Left renal cortex interstitium (tissue), 4 donors: ENCODE measurements at places on chromosomes 5 and 9. TPM values are rescaled to one million over a fixed set of nuclear protein-coding genes. Genes with fewer than 3 reads are reported as not detected.

Gene IL5
- 0.62 TPM for polyA plus RNA-seq

Gene INIP
- 34.8 TPM for polyA plus RNA-seq

Gene GRXCR2
- polyA plus RNA-seq: 0.08 TPM

Gene CCNI2
- 3.7 TPM for polyA plus RNA-seq

Gene GABRP
- 1.0 TPM for polyA plus RNA-seq

Gene HACD4
- polyA plus RNA-seq: 3.2 TPM

Gene KLF9
- 6.7 TPM for polyA plus RNA-seq

Gene PALM2AKAP2
- 9.8 TPM for polyA plus RNA-seq

DNA sequence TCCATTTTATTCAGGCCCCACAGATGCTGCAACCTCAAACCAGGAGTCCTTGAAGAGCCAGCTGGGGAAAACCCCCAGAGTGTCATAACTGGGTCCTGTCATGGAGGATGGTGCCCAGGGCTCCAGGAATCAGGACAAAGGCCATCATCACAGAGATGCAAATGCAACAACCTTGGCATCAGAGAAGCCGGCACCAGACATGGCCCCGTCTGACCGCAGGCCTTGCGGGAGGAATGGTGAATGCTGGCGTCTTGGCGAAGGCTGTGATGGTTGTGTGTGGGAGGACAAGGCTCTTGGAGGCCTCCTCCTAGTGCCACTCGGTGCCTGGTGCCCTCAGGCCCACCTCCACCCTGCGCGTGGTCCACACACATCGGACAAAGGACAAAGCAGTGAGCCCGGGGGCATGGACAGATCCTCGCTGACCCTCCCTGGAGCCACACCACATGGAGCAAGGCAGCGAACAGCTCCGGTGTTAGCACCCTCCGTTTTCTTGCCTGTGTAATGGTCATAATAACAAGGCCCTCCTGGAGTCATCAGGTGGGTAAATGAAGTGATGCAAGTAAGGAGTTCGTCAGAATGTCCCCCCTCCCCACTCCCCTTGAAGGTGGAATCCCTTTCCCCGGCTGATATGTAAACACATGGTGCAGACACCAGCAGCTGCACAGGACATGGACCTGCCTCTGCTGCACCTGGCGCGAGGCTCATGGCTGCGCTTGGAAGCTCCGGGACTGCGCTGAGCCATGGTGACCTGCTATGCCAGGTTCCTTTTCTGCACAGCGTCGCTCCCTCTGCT, 380.7 kb downstream of the IRX2 start:
- no peak for DNase-seq

DNA sequence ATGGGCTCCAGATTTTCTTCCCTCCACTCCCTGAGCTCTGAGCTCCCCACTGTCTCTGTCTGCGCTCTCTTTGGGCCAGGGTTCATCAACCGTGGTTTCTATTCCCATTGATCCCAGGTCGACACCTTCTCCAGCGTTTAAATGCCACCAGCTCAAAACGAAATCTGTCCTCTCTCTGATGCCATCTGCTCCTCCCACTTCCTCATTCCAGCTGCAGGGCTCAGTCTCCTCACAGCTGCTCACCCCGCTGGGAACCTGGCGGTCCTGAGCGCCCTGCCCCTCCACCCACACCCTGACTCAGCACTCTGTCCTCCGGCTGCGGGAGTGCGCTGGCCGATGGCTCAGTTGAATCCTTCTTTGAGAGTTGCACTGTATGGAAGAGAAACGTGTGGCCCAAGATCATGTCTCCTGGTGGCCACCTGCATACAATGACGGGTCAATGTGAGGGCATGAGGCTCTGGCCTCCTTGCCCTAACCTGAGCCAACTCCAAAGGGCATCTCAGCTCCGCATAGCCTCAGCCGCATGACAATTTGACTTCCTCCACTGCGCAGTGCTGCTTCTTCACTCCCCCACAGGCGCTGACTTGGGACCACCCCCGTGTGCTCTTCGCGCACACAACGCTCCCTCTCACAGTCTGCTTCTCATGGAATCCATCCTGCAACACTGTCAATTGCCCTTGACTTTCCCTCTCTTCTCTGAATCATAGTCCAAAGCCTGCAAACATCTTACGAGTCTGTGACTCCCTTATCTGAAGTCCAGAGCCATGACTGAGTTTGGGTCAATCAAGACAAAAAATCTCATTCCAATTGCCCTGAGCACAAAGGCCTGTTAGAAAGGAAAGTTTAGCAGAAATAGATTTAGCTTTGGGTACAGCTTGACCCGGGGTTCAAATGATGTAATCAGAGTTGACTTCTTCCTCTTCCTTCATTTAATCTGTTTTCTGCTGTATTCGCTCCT, 82.4 kb downstream of the PTCH1 start:
- DNase-seq: no peak

GRCh38 chr5:74851684-74852353, 14.4 kb downstream of the FAM169A start:
- DNase-seq: no peak

DNA sequence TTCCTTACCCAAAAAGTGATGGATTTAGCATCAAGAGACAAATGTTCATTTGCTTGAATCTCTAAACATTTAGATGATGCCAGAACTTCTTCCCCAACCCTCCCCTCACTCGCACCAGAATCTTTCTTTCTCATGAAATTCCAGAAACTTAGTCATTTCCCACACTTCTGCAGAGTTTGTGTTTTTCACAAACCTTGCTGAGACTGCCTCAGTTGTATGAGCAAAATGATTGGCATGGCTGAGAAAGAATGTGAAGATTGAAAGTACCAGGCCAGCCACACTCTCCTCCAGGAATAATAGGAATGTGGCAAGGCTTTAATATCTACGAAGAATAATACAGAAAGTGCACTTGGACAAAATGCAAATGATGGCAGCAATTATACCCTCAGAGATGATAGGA, 428.3 kb upstream of the CDH6 start:
- no peak for DNase-seq

DNA sequence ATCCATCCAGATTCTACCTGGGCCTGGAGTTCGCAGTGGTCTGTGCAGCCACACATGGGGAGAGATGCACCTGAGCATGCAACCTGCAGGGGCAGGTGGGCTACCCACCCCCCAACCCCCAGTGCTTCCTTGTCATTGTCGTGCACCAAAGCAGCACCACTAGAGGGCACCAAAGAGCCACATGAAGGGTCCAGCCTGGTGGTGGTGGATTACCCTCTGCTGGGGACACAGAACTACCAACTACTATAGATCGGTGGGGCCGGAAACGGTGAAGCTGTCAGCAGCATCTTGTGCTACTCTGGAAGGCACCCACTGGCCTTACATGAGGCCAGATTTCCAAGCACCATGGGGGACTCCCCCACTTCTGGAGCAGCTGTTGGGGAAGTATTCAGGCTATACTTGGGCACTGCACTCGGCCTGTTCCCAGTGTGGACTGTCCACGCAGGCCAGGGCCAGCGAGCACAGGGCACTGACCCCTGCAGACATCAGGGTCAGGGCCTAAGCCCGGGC, 60.2 kb upstream of the TBC1D2 start:
- DNase-seq: peak; percentile 72

DNA sequence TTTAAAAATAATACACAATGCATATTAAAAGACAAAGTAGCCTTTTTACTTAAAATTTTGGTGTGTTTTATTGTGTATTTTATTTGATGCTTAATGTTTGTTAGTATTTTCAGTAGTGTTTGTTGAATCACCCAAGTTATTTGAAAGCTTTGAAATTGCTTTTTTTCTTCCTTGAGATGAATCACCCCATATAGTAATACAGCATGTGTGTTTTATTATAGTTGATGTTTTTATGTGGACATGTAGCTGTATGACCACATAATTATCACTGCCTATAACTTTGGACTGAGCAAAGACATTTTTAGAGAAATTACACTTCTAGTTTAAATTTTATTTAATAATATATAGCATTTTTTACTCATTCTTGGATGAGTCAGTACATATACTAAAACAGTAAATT, 18.0 kb downstream of the FAM174A start:
- no peak for DNase-seq

DNA sequence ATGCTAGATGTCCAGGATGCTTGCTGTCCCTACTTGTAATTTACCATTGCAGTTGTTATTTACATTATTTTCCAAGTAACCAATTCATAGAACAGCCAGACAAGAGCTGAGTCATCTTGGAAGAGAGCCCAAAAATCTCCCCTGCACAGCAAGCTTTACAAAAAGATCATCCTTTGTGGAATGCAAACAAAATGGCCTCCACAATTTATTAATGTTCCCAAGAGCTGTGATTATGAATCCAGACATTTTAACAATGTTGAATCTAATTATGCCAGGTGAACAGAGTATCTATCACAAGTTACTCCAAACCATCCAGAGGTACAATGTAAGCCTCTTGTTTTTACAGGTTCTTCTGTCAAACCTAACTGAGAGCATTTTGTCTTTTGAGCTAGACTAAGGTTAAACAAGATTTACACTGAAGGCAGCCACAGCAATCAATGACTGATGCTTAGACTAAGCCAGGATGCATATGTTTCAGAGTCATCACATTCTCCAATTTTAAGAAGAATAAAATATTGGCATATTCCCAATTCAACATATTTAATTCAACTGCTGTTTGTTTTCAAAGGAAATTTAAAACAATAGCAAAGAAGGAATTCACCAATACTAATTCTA, 95.3 kb upstream of the SLC12A2 start:
- DNase-seq: no peak

GRCh38 chr5:67202828-67203227, 6.2 kb upstream of the CD180 start:
- no peak for DNase-seq

DNA sequence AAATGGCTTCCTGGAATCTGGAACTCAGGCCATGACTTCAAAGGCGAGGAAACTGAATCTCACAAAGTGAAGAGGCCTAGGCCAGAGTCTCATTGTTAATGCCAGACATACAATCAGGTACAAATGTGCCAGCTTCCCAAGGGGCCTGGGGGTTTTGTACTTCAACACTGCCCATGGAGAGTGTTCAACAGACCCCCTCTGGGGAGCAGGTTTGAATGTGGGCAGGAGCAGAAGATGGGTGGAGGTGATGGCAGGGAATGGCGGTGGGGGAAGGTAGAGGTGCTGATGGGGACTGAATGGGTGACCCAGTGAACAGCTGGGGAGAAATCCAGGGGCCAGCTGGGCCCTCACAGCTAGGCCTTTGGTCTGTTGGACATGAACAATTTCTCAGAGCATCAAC, 12.0 kb downstream of the FOXI1 start:
- DNase-seq: no peak

DNA sequence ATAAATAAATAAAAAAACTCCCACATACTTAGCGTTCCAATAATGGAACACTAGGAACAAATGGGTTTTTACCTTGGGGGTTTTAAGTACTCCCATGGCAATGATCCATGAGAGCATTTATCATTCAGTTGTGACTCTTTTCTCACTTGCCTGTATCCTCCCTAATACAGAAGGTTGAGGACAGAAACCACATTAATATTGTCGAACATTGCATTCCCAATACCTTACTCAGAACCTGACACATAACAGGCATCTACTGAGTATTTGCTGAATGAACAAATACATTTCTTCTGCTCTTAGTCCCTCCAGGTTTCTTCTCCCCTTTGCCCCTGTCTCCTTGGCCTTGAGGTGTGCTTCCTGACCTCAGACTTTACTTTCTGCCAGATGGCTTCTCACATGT, 175.9 kb downstream of the CEMIP2 start:
- no peak for DNase-seq

- no peak for DNase-seq
These were observed 123.0 kb upstream of the LHFPL2 start for GRCh38 chr5:78771260-78772205.

DNA sequence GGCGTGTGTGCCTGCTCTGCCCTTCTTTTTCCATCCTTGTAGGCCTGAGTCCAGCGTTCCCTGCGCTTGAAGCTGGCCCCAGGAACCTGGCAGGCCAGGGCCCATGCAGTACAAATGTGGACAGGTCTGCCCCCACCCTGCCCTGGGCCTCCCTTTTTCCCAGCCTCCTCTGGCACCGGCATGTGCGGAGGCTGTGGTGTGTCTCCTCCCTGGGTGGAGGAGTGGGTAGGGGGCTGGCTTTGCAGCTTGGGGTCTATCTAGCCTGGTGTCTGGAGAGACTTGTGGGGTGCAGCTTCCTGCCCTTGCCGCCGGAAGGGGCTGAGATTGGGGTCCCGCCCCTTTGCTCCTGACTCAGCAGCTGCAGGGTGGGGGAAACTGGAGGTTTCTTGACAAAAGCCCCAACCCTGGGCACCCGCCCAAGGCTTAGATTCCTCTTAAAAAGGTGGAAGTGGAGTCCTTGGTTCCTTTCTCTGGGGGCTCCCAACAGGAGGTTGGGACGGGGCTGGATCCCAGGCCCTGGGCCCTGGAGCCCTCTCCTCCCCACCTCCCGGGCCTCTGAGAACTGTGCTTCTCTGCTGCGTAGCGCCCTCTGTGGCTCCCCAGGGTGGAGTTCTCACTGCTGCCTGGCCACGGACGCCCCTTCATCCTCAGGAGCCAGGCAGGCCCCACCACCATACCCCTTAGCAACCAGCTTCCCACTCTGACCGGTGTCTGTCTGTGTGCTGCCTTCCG, 18.0 kb downstream of the RXRA start:
- no peak for DNase-seq

DNA sequence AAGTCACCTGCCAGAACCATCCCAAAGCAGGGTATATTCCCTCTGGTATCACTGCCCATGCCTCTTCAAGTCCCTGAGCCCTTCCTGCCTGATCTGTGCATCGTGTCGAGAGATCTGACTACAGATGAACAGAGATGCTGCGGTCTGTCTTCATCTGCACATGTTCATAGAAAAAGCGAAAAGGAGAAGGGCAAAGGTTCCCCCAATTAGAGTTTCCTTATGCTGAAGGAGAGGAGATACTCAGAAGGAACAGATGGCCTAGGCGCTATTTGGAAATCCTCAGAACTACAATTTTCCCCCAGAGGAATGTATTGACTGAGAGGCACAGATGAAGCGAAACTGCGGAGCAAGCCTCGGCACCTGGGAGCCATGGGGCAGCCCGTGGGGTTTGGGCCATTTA, 170.9 kb downstream of the SEC61B start:
- no peak for DNase-seq

DNA sequence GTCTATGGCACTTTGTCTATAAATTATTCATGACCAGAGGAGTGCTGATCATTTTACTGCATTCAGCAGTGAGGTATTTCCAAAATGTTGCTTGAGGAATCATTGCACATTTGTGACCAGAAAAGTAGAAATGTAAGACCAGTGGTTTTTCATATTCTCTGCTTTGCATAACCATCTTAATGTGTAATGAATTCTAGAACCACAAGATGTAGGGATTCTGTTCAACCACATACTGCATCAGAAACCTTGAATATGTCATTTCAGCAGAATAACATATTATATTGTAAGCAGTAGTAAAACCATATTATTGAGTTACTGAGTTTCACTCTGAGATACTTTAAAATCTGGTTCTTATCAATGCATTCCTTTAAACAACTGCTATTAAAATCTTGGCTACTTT, 1243.4 kb downstream of the MAT2B start:
- DNase-seq: no peak

DNA sequence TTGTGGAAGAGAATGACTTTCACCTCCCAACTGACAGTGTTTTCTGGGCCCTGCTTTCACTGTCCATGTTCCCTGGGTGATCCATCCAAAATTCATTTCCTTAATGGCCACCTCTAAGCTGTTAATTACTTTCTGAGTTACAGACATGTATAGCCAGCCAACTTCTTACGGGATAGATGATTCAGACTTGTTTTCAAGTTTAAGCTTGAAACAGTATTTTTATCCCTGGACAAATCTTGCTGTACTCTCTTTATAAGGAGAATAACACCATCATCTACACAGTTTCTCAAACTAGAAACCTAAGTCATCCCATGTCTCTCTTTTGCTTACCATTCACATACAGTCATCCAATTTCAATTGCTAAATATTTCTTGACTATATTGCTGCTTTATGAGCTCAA, 6.9 kb downstream of the FAM174A start:
- no peak for DNase-seq
